Chondrocyte (in vitro differentiated cells): ENCODE measurements at places on chromosomes 11 and 22. TPM values are rescaled to one million over a fixed set of nuclear protein-coding genes. Genes with fewer than 3 reads are reported as not detected.

DNA sequence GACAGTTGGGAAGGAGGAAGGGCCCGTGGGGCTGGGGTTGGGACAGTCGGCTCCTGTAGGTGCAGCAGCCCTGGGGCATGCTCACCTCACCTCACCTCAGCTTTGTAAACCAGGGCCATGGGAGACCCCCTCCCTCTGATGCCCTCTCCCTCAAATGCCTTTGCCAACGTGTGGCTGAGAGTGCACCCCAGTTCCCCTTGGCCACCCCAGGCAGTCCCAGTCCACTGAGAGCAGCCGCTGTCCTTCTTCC, 4.2 kb upstream of the NEAT1 start:
- H3K36me3 ChIP-seq: peaks cover 5% of the 10 kb centered on the region
- peaks cover 75% of the 10 kb centered on the region for H3K4me1 ChIP-seq
- peak overlapping the region; percentile 100 for H3K27ac ChIP-seq
- no peaks in the 10 kb centered on the region for H3K27me3 ChIP-seq

- DNase-seq: no peak
- peaks cover 19% of the 10 kb centered on the region for H3K4me1 ChIP-seq
- no peaks in the 10 kb centered on the region for H3K27me3 ChIP-seq
- no peaks in the 10 kb centered on the region for H3K36me3 ChIP-seq
Measured at GRCh38 chr11:125088123-125088522, 23.3 kb downstream of the TMEM218 start.

- no peak for DNase-seq
- no peak overlapping the region for H3K27ac ChIP-seq
- H3K4me3 ChIP-seq: no peak overlapping the region
- no peaks in the 10 kb centered on the region for H3K36me3 ChIP-seq
Measured at GRCh38 chr11:128625326-128625725, 38.0 kb upstream of the ETS1 start.

- peak; percentile 70 for DNase-seq
- no peak overlapping the region for H3K27ac ChIP-seq
- H3K4me3 ChIP-seq: no peak overlapping the region
- H3K4me1 ChIP-seq: peaks cover 9% of the 10 kb centered on the region
- no peaks in the 10 kb centered on the region for H3K36me3 ChIP-seq
Measured at GRCh38 chr22:50087646-50088045, 2.2 kb upstream of the MOV10L1 start.

GRCh38 chr22:35838855-35839576, 121.3 kb downstream of the APOL5 start:
- H3K4me1 ChIP-seq: peaks cover 74% of the 10 kb centered on the region
- no peaks in the 10 kb centered on the region for H3K36me3 ChIP-seq

- no peaks in the 10 kb centered on the region for H3K36me3 ChIP-seq
- H3K4me3 ChIP-seq: no peak overlapping the region
- no peaks in the 10 kb centered on the region for H3K4me1 ChIP-seq
- DNase-seq: no peak
- peaks cover 19% of the 10 kb centered on the region for H3K27me3 ChIP-seq
Measured at GRCh38 chr11:96554236-96554820, 164.5 kb downstream of the JRKL start.

DNA sequence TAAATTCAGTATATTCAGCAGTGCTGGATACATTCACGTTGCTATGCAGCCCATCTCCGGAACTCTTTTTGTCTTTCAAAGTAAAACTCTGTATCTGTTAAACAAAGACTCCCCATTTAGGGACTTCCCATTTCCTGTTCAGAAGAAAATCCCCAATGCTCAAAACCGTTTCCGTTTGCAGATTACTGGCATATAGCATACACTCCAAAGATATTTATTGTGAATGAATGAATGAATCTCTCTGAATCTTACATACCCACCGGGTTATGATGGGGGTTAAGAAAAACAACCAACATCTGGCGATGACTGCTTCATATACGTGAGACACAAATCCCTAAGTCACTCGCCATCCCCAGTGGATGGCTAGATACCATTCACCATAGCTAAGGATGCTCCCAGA, 1.6 kb downstream of the THY1 start:
- peaks cover 12% of the 10 kb centered on the region for H3K36me3 ChIP-seq
- no peak overlapping the region for H3K27ac ChIP-seq
- peaks cover 66% of the 10 kb centered on the region for H3K4me1 ChIP-seq
- no peak for DNase-seq

GRCh38 chr11:206002-206384, 1.2 kb downstream of the BET1L start:
- peak overlapping the region; percentile 98 for H3K27ac ChIP-seq
- peak overlapping the region; percentile 99 for H3K4me3 ChIP-seq
- peaks cover 13% of the 10 kb centered on the region for H3K36me3 ChIP-seq
- H3K4me1 ChIP-seq: peaks cover 47% of the 10 kb centered on the region
- DNase-seq: peak; percentile 68

DNA sequence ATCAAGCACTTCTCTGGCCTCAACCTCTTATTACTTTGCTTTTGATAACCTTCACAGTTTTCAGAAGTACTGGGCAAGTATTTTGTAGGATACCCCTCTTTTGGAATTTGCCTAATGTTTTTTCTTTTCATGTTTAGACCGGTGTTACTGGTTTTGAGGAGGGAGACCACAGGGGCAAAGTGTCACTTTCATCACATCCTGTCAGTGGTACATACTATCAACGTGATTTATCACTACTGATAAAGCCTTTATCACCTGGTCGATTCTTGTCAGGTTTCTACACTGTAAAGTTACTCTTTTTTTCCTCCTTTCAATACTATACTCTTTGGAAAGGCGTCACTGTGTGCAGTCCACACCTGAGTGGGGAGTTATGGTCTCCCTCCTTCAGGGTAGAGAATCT, 26.7 kb downstream of the QSER1 start:
- H3K27ac ChIP-seq: no peak overlapping the region
- H3K36me3 ChIP-seq: no peaks in the 10 kb centered on the region
- H3K27me3 ChIP-seq: no peaks in the 10 kb centered on the region
- H3K4me3 ChIP-seq: no peak overlapping the region
- DNase-seq: no peak

GRCh38 chr22:40399621-40400020, 29.2 kb downstream of the SGSM3 start:
- DNase-seq: no peak
- H3K4me3 ChIP-seq: no peak overlapping the region
- H3K27me3 ChIP-seq: no peaks in the 10 kb centered on the region
- H3K36me3 ChIP-seq: peaks cover 12% of the 10 kb centered on the region
- H3K27ac ChIP-seq: peak overlapping the region; percentile 60

GRCh38 chr11:72989727-72990126, 152.4 kb downstream of the FCHSD2 start:
- H3K4me1 ChIP-seq: peaks cover 25% of the 10 kb centered on the region
- no peak overlapping the region for H3K4me3 ChIP-seq
- peaks cover 15% of the 10 kb centered on the region for H3K36me3 ChIP-seq
- DNase-seq: no peak
- H3K27me3 ChIP-seq: no peaks in the 10 kb centered on the region
- no peak overlapping the region for H3K27ac ChIP-seq

- no peaks in the 10 kb centered on the region for H3K36me3 ChIP-seq
- no peak overlapping the region for H3K4me3 ChIP-seq
- peaks cover 31% of the 10 kb centered on the region for H3K27me3 ChIP-seq
- H3K4me1 ChIP-seq: no peaks in the 10 kb centered on the region
Measured at GRCh38 chr11:111427471-111427912, 48.4 kb upstream of the POU2AF1 start.

- DNase-seq: no peak
- H3K27ac ChIP-seq: peak overlapping the region; percentile 82
- H3K4me1 ChIP-seq: peaks cover 10% of the 10 kb centered on the region
- no peaks in the 10 kb centered on the region for H3K36me3 ChIP-seq
- peak overlapping the region; percentile 77 for H3K4me3 ChIP-seq
Measured at GRCh38 chr22:36977401-36977861, 41.8 kb downstream of the TST start.

- H3K4me3 ChIP-seq: no peak overlapping the region
- H3K4me1 ChIP-seq: peaks cover 6% of the 10 kb centered on the region
- peaks cover 8% of the 10 kb centered on the region for H3K36me3 ChIP-seq
- peaks cover 1% of the 10 kb centered on the region for H3K27me3 ChIP-seq
- no peak overlapping the region for H3K27ac ChIP-seq
- peak; percentile 72 for DNase-seq
Measured at GRCh38 chr11:2759228-2760195, 59.7 kb upstream of the KCNQ1OT1 start.

- H3K27ac ChIP-seq: no peak overlapping the region
- H3K4me3 ChIP-seq: no peak overlapping the region
- no peaks in the 10 kb centered on the region for H3K27me3 ChIP-seq
- H3K4me1 ChIP-seq: peaks cover 20% of the 10 kb centered on the region
- no peaks in the 10 kb centered on the region for H3K36me3 ChIP-seq
Measured at GRCh38 chr11:79108851-79109250, 332.0 kb downstream of the TENM4 start.

DNA sequence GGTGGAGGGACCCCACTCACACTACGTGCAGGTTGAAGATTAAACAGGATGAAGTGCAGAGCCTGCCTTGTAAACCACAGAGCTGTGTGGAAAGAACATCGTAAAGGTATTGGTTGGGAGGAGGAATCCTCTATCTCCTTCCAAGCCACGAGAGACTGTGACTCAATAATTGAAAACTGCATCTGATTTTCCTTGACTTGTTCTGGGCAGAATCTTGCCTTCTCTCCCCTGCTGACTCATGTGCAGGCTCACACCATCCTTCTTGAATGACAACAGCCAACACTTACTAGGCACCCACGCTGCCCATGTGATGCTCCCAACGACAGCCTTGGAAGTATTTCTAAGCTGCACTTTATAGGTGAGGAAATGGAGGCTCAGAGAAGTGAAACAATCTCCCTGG, 563.0 kb downstream of the MIAT start:
- H3K4me1 ChIP-seq: peaks cover 27% of the 10 kb centered on the region
- peak overlapping the region; percentile 76 for H3K27ac ChIP-seq
- H3K4me3 ChIP-seq: no peak overlapping the region
- H3K36me3 ChIP-seq: peaks cover 9% of the 10 kb centered on the region

- no peaks in the 10 kb centered on the region for H3K4me1 ChIP-seq
- H3K4me3 ChIP-seq: no peak overlapping the region
- no peaks in the 10 kb centered on the region for H3K36me3 ChIP-seq
- H3K27ac ChIP-seq: no peak overlapping the region
- H3K27me3 ChIP-seq: peaks cover 48% of the 10 kb centered on the region
Measured at GRCh38 chr11:33835143-33835878, 56.6 kb downstream of the LMO2 start.

DNA sequence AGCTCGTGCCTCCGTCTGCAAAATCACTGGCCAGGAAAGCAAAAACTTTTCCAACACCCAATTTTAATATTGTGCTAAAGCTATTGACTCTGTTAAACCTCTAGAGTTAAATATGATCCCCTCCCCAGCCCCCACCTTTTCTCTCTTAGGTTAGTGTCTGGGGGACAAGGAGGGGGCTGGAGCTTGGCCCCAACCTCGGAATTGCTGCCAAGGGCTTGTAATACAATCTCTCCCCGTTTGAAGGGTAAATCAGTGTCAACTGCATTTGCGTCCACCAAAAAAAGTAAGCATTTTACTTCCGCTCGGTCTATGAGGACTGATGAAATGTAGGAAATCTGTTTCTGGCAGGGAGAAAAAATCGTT, at the start of gene GAS2:
Gene GAS2 (plus strand): TSS at position 287 of the 363 bp plus-strand sequence. CDS start 8,259 bp downstream, outside the sequence.
- H3K36me3 ChIP-seq: no peaks in the 10 kb centered on the region
- no peak for DNase-seq
- peaks cover 36% of the 10 kb centered on the region for H3K27me3 ChIP-seq
- H3K4me1 ChIP-seq: peaks cover 13% of the 10 kb centered on the region
- peak within 1 kb of the TSS; percentile 73 for H3K4me3 ChIP-seq

- peaks cover 19% of the 10 kb centered on the region for H3K4me1 ChIP-seq
- H3K27me3 ChIP-seq: no peaks in the 10 kb centered on the region
- peaks cover 27% of the 10 kb centered on the region for H3K36me3 ChIP-seq
- DNase-seq: no peak
- H3K27ac ChIP-seq: no peak overlapping the region
Measured at GRCh38 chr11:19939415-19939929, 220.8 kb downstream of the DBX1 start.

- no peak overlapping the region for H3K4me3 ChIP-seq
- no peak for DNase-seq
- peaks cover 3% of the 10 kb centered on the region for H3K27me3 ChIP-seq
- no peaks in the 10 kb centered on the region for H3K4me1 ChIP-seq
Measured at GRCh38 chr11:95385577-95385976, 154.6 kb upstream of the SESN3 start.

NAV2 gene
- total RNA-seq: 87.0 to 119 TPM (median 90.2 TPM) in 3 replicates

NPAS4 gene
- total RNA-seq: 0.60 to 1.7 TPM (median 1.2 TPM) in 3 replicates

SPI1 gene
- not detected in 3 replicates for total RNA-seq

CSF2RB gene
- total RNA-seq: 0.05 to 0.19 TPM (median 0.08 TPM) in 3 replicates
